ENCODE measurements at places on chromosomes 2 and 18.

DNA sequence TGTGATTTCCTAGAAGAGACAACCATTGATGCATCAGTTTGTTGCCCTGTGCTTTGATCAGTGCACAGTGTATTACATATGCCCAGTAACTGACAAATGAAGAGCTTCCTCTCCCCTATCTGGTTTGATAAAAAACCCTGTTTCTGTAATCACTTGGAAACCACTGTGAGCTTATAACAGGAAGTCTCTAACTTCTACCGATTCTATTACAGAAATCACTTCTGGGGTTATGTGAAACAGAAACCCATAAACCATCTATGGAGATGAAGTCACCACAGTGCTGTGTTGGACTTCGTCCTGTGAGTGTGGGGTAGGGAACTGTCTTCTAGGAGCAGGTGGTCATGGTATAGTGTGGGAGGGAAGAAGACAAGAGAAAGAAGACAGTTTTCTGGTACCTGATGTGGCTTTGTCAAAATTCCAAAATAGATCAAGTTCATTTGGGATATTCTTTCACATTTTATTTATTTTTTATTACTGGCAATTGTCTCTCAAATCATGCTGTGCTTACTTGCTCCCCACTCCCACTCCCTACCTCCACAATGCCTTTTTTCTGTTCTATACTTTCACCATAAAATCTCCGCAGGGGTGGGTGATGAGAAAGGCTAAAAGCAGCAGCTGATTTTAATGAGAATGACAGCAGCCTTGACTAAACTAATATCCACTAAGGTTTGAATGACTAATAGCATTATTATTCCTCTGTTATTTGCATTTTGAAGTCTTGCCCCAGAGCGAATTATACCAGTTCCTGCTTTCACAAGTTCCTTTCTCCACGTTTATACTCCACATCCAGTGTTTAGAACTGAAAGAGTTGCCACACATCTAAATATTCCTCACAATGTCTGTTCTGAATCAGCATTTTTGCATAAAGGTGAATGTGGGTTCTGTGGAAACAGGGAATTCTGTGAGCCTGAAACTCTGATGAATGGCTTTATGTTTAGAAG is 41.7 kb upstream of the RND3 start:
- H3K4me3 ChIP-seq = no peak overlapping the region
- H3K36me3 ChIP-seq = no peaks in the 10 kb centered on the region
- peaks cover 7% of the 10 kb centered on the region for H3K4me1 ChIP-seq
- peak overlapping the region; percentile 81 for H3K27ac ChIP-seq

- H3K36me3 ChIP-seq = no peaks in the 10 kb centered on the region
- no peaks in the 10 kb centered on the region for H3K4me1 ChIP-seq
- H3K27ac ChIP-seq = no peak overlapping the region
- no peaks in the 10 kb centered on the region for H3K27me3 ChIP-seq
- no peak overlapping the region for H3K4me3 ChIP-seq
- DNase-seq = no peak
These were observed 61.7 kb downstream of the SMIM21 start for GRCh38 chr18:75365837-75366236.

- DNase-seq = no peak
- peak overlapping the region; percentile 18 for H3K27ac ChIP-seq
- no peak overlapping the region for H3K4me3 ChIP-seq
These were observed 38.2 kb upstream of the PPM1B start for GRCh38 chr2:44130441-44130840.

DNA sequence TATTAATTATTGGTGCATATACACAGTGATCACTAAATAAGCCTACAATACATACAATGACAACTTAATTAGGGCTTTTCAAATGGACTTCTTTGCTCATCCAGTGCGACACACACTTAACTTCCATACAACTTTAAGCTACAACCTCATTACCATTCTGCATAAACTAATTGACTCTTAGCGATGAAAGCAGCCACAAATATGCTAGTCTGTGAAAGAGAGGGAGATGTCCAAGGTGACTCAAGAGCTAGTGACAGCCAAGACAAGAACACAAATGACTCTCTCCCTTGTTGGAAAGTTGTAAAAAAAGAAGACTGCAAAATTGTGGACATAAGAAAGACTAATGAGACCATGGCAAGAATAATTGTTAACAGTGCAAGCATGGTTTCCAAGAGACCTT is 264.8 kb downstream of the ARHGAP15 start:
- H3K4me1 ChIP-seq = peaks cover 12% of the 10 kb centered on the region
- no peak overlapping the region for H3K27ac ChIP-seq
- no peak overlapping the region for H3K4me3 ChIP-seq
- H3K36me3 ChIP-seq = no peaks in the 10 kb centered on the region
- no peaks in the 10 kb centered on the region for H3K27me3 ChIP-seq

DNA sequence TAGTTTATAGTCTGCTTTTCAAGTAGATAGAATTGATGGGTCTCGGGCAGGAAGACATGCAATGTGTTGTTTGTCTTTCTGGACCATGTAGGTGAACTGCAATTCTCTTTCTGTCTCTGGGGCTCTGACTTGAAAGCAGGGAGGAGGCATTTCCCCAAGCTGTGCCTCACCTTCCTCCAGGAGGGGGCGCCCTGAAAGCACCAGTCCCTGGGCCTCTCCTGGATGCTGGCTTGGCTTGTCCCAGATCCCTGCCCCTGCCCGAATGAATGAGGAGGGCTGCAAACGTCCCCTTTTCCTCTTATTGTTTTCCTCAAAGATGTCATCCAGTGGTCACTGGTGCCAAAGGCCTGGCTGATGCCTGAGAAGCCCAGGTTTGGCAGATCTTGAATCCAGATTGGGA is 270.6 kb downstream of the CELF4 start:
- no peak overlapping the region for H3K27ac ChIP-seq
- DNase-seq = no peak
- H3K4me3 ChIP-seq = no peak overlapping the region
- H3K4me1 ChIP-seq = peaks cover 28% of the 10 kb centered on the region
- no peaks in the 10 kb centered on the region for H3K27me3 ChIP-seq

Measured in SK-N-SH (cell line).